Hepatocyte (in vitro differentiated cells): ENCODE measurements at places on chromosomes 7 and 10.

- peak; percentile 69 for DNase-seq
Measured at GRCh38 chr10:99779335-99779734, 3.1 kb upstream of the ABCC2 start.

DNA sequence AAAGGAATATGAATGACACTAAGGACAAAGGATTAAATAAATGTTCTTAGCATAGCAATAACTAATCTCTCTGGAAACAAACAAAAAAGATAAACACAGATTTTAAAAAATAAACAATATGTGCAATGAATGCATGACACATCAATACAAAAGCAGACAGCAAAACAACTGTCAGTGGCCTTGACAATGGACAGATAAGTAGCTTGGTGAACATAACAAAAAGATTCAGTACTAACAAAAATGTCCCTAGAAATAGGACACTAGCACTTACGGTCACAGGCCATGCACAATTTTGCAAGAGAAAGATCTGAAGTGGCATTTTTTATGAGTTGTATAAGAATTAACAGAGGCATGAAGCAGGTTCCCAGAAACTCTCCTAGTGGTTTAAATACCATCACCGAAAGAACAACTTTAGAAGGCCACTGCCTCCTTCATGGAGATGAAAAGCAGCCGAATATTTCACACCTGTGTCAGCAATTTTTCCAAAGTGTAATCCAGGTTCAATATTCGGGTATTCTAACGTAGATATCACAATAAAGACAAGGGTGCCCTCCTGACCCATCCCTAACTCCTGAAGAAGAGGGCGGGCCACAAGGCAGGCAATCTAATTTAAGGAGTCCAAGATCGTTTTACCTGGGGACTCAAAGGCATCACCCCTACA lies 231.3 kb upstream of the MKLN1 start:
- DNase-seq = no peak

DNA sequence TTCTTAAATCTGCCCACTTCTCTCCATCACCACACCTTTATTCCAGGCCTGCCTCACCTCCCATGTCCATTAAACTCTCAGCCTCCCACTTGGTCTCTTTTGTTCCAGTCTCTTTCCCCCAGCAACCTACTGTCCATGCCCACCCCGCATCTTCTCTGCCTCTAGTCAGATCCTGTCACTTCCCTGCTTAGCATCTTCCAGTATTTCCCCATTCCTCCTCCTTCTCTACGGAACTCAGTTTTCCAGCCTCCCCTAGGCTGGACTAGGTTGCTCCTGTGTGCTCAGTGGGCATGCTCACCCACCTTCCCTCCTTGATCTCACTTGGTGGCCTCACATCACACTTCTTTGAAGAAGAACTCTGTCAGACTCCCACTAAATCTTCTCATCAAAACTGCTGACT lies 179.8 kb downstream of the BAMBI start:
- DNase-seq = no peak

DNA sequence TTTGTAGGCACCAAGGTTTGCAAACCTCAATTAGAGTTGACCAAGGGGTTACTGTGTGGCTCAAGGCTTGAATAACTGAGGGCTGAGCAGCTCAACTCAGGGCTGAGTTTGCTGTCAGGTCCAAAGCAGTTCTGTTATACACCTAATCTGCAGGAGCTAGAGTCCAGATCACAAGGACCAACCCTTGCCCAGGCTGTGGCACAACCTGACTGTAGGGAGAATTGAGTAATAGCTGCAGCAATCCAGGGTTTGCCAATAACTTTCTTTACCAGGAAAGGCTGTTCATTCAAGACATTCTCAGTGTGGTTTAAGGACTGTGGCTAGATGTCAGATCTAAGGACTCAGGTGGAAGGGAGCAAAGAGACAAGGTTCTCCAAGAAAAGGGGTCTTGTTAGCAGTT lies 115.6 kb upstream of the IMMP2L start:
- no peak for DNase-seq

GRCh38 chr7:66145400-66146104 lies 30.9 kb downstream of the CRCP start:
- no peak for DNase-seq
